ENCODE measurements at places on chromosomes 7 and 10.

DNA sequence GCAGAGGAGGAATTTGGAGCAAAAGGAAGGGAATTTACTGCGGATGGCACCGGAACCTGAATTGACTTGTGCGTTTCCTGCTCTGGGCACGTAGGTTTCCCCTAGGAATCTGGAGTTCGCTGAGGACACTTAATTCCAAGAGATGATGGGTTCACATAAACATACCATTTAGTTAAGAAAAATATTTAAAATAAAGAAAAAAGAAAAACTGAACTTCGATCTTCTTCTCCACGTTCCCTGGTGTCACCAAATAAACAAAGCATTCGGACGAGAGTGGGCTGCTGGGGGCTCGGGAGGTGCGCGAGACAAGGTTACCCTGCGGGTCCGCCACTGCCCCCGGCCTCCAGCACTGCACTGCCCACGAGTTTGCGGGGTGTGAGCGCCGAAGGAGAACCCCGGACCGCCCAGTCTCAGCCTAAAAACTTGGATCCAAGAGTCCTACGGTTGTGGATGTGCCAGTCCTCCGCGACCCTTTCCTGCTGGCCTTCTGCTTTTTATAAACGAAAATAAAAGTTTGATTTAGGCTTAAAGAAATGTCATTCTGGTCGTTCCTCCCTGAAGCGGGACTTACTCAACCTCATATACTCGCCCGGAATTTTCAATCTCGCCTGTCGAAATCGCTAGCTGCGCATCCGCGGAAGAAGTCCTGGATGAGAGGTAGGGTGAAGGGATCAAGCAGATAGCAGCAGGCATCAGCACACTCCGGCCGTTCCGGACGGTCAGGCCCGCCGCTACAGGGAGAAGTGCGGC lies 30.3 kb downstream of the SKIDA1 start:
- DNase-seq: no peak

- no peak for DNase-seq
Measured at GRCh38 chr7:136180984-136181383, 203.8 kb upstream of the MTPN start.

DNA sequence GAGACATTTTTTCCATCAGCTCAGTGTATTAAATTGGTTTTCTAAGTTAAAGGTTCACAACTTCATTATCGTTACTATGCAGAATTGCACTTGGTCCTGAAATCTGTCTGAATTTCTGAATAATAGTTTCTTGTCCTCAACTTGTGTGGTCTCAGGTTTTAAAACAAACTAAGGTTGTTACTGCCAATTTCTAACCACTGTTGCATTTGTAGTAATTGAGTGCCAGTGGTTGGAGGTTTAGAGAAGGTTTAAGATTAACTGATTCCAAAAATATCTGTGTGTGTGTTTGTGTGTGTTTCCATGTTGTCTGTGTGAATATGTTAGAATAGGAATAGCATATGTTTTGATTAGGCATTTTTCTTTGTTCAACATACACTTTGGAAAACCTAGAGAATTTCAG lies 395.9 kb downstream of the AUTS2 start:
- no peak for DNase-seq

DNA sequence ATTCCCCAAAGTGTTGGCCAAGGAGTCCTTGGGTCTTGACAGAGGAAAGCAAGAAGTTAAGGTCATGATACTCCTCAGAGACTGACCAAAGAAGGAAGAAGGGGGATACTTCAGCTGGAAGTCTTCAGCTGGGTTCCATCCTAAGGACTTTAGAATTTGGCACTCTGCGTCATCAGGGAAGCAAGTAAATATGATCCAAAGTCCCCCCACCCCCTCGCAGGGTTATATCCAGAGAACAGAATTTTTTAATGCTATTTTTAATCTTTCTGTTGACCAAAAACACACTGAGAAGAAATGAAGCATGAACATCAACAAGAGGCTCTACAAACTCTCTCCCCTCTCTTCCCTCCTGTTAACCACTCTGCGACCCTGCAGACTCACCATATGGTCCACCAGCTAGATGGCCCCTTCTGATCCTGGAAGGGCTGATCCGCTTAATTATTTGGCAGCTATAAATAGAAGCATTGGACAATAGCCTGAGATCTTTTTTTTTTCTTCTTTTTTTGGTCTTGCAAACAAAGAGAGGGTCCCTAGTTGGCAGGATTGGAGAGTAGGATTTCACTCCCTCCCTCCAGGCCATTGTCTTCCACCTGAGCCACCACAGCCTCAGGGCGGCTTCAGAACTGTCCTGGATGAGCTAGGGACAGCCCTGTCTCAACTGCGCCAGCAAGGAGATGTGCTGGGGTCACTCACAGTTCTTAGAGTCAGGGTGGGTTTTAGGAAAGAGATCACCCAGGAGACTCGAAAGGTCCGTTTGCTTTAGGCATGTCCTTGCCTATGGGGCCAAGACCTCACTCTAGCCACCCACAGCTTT lies 196.0 kb downstream of the KCNMA1 start:
- DNase-seq: no peak

GRCh38 chr7:50300336-50300735 lies 4.2 kb upstream of the IKZF1 start:
- no peak for DNase-seq

DNA sequence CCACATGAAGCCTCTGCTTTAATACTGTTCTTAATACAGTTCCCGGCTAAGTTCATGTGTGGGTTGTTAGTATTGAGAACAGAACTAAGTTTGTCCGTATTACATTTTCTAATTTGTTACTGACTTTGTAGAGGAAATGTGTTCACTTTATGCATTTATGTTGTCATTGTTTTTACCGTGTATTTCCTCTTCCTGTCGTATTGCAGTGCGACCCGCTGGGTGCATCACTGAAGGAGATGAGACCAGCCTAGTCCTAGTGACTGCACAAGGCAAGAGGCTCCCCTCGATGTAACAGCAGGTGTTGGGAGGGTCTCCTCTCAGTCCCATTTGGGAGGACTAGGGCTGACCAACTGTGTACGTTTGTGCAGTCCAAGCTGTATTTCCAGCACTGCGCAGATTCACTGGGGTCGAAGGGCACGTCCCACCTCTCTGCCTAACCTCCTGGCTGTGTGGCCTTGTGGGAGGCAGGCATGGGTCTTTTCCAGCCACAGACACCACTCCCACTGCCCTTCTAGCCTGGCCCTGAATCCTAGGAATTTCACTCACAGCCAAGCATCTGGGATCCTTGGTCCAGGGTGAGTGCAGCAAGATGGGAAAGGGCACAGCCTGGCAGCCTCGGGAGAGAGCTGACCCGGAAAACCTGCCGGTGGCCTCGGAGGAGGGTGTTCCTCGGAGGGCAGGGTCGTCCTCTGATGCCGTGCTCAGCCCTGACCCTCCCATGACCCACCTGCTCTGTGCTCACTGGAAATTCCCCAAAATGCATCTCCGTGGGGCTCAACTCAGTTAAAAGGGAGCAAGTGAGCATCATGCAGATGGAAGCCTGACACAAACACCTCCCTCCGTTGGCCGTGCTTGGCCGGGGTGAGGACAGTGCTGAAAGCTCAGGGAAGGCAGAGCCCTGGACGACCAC lies 63.9 kb upstream of the FAM20C start:
- DNase-seq: no peak

- no peak for DNase-seq
Measured at GRCh38 chr7:121501566-121501965, 105.5 kb upstream of the FAM3C start.

DNA sequence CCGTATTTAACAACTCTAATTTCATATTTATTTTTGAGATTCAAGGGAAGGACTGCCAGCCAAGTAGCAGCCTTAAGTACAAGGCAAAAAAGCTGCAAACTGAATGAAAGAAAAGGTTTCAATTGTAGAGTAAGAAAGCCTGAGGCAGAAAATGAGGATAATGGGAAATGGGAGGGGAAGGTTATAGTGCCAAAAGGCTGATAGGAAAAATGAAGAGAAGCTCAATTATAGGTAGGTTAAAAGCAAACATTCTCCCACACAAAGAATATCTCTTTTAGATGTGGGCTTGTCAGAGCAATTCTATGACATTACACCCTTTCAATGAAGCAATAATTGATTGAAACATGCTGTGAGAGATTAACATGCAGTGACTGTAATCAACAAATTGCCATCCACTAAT lies 175.3 kb downstream of the RAPGEF5 start:
- no peak for DNase-seq

DNA sequence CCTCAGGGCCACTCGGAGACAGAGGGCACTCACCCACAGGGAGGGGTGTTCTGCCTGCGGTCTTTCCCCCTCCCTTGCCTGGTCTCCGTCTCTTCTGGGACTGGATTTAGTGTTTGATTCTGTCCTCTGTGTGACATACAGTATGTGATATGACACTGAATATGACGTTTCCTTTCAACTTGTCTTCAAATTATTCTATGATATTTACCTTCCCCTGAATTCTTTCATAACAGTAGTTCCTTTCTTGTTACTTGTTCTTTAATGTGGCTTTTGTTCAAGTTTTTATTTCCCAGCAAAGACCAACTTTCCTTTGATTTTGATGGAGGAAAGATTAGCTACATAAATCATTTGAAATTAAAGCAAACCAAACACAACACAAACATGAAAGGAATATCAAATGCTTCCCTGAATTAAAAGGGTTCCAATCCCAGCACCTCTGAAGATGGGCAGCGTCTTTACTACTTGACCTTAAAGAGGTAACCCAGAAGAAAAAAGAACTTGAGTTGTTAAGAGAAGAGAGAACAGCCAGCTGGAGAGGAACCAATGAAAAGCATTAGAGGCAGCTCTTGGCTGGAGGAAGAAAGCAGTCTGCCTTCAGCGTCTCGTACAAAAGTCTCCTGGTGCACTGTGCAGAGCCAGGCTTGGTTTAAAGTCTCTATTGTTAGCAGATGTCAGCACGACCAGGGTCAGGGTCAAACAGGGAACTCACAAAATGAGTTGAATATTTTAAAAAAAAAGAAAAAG lies 18.3 kb upstream of the RHEB start:
- DNase-seq: no peak

- DNase-seq: no peak
Measured at GRCh38 chr10:120421250-120421649, 35.8 kb upstream of the PLPP4 start.

DNA sequence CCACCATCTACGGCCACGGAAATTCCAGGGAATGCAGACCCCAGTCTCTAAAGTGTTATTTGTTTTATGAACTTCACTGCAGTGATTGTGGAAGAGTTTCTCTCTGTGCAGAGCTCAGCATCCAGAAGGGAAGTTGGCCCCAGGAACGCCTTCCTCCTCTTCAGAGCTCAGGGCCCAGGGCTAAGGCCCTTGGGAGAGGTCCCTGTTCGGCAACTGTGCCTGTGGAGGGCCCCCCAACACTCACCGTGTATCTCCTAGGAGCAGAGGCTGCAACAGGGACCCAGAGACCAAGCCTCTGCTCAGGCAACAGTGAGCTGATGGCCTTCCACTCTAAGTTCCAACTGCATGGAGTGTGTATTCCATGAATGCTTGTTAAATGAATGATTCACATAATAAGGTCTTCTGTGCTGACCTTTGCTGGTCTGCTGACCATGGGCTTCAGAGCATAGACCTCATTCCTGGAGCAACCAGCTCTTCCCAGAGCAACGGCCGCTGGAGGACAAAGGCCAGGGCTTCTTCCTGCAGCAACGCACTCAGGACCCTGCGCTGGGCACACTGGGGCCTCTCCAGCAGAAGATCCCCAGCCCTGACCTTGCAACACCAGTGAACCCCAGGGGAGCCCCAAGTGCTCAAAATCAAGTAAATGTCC lies 7.7 kb downstream of the DIP2C start:
- DNase-seq: no peak

- no peak for DNase-seq
Measured at GRCh38 chr7:140639366-140640053, 1.1 kb downstream of the DENND2A start.

Data from H1 (cell line).